ENCODE measurements at places on chromosomes 16 and 17. TPM values are rescaled to one million over a fixed set of nuclear protein-coding genes. Genes with fewer than 3 reads are reported as not detected.

- peak; percentile 56 for DNase-seq
Observed at GRCh38 chr17:27245230-27245696, 48.7 kb upstream of the WSB1 start.

The RNF222 gene
- not detected for total RNA-seq

DNA sequence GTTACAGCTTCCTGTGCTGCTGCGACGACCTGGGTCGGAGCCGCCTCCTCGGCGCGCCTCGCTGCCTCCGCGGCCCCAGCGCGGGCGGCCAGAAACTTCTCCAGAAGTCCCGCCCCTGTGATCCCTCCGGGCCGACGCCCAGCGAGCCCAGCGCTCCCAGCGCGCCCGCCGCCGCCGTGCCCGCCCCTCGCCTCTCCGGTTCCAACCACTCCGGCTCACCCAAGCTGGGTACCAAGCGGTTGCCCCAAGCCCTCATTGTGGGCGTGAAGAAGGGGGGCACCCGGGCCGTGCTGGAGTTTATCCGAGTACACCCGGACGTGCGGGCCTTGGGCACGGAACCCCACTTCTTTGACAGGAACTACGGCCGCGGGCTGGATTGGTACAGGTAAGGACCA, 746 bp downstream of the HS3ST2 start:
- DNase-seq = no peak

- DNase-seq = no peak
Observed at GRCh38 chr16:51144203-51144602, 6.9 kb downstream of the SALL1 start.

- no peak for DNase-seq
Observed at GRCh38 chr16:14289692-14290340, 218.7 kb downstream of the MRTFB start.

The PPP1R27 gene
- total RNA-seq = not detected

DNA sequence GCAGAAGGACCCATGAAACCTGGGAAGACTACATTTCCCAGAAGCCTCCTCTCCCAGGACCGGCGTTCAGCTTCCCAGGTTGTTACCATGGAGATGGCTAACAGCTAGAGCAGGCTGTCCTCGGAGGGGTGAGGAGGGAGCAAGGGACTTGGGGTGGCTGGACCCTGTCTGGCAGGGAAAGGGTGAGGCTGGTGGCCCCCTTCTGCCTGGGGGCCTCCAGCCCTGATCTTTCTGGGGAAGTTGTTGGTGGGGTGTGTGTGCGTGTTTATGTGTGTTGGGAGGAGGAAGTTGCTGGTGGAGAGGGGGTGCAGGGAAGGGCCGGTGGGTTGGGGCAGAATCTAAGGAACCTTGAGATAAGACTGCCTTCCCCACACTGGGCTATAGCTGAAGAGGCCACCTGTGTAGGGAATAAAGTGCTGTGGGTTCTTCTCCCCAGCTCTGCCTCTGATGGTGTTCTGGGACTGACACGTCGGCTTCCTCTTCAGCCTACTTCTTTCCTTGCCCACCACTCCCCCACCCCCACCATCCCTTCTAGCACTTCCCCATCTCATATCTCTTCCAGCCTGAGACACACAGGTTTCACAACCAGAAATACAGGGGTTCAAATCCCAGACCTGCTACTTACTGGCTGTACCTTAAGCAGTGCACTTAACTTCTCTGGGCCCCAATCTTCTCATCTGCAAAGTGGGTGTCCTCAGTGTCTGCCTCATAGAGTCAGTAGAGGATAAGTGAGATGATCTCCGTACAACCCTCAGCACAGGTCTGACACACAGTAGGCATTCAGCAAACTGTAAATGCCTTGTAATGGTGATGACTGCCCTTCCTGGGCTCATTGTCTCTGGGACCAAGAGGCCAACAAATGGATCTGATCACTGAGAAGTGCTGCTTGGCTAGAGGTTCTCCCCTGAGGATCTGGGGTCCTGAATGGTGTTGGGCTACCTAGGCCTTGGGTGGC, at the start of gene DRC7:
TSS of gene DRC7 (plus strand) at position 82 of the 955 bp plus-strand sequence. CDS start 3,144 bp downstream, outside the sequence.
- DNase-seq = peak; percentile 31

GRCh38 chr16:89982318-89982717, 33.8 kb downstream of the DEF8 start:
- no peak for DNase-seq

The GOSR1 gene
- 36.3 TPM for total RNA-seq

The GP1BA gene
- total RNA-seq = not detected

DNA sequence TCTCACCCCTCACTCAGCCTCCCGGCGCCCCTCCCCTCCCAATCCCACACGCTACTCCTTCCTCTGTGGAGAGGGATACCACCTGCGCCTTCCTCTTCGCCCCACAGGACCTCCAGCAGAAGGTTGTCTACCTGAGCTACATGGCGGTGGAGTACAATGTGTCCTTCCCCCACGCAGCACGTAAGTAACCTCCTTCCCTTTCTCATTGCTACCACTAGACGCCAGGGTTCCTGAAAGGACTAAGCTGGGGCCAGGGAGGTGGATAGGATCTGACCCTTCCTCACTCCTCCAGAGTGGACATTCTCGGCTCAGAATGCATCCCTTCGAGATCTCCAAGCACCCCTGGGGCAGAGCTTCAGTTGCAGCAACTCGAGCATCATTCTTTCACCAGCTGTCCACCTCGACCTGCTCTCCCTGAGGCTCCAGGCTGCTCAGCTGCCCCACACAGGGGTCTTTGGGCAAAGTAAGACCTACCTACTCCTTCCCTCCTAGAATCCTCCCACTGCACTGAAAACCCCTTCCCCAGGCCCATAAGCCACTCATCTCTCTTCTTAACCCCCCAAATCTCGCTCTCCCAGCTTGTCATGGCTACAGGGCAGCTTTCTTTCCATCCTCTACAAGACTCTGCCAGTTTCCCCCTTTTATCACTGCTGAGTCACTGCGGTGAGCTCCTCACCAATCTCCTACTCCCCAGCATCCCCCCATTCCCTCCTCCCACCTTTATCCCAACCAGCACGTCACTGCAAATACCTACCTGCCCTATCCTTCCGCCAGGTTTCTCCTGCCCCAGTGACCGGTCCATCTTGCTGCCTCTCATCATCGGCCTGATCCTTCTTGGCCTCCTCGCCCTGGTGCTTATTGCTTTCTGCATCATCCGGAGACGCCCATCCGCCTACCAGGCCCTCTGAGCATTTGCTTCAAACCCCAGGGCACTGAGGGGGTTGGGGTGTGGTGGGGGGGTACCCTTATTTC, 1.5 kb downstream of the CD68 start:
- no peak for DNase-seq

DNA sequence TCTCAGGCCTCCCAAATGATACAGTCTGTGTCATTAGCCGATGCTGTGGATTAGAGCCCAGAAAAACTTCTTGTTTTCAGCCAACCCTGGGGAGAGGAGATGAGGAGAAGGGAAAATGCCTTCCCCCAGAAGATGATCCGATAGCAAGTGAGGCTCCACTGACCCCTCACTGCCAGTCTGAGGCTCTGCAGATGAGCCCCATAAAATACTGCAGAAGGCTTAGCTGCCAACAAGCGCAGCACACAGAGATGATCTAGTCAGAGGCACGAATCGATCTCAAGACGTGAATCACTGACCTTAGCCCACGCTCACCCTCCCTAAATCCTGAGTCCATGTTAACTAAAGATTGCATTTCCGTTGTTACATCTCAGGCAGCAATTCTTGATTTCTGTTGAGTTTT, 31.5 kb downstream of the SALL1 start:
- DNase-seq = no peak

The GRAPL gene
- total RNA-seq = 6.3 TPM

DNA sequence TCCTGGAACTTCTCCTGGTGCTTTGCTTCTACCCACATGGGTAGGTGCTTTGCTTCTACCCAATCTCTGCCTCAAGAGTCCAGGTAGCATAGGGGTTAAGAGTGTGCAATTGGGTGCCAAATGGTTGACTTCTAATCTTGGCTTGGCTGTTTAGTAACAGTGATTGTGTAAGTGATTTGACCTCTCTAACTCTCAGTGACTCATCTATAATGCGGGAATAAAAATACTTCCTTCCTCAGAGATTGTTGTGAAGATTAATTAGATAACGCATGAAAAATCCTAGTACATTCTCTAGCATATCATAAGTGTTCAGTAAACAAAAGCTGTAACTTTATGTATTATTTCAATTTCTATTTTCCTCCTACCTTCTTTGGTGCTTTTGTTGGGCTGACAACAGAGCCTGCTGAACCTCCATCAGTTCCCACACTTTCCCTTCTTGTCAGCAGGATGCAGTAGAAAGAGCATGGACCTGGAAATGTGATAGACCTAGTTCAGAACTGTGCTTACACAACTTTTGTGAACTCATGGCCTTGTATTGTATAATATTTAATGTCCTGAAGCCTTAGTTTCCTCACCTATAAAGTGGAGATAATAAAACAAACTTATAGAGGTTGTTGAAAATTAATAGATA, 72.9 kb upstream of the SMIM36 start:
- no peak for DNase-seq

DNA sequence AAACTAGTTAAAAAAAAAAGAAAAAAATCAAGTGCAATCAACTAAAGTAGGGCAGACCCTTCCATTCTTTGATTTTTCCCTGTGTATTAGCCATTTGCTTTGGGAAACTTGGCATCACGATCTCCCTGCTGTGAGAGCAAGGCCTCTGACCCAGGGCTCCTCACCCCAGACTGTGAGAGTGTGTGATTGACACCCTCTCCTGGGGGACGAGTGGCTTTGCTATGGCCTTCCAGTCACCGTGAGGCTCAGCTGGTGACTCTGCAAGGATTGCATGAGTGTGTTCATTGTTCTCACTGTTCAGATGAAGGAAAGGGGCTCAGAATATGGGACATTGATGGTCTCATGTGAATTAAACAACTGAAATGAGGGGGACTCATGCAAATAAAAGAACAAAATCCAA, 69.0 kb upstream of the BCAR1 start:
- peak; percentile 62 for DNase-seq

- DNase-seq = peak; percentile 58
Observed at GRCh38 chr17:79951361-79952264, 84.1 kb downstream of the TBC1D16 start.

GRCh38 chr17:78421534-78422266, 43.3 kb downstream of the PGS1 start:
- peak; percentile 74 for DNase-seq

DNA sequence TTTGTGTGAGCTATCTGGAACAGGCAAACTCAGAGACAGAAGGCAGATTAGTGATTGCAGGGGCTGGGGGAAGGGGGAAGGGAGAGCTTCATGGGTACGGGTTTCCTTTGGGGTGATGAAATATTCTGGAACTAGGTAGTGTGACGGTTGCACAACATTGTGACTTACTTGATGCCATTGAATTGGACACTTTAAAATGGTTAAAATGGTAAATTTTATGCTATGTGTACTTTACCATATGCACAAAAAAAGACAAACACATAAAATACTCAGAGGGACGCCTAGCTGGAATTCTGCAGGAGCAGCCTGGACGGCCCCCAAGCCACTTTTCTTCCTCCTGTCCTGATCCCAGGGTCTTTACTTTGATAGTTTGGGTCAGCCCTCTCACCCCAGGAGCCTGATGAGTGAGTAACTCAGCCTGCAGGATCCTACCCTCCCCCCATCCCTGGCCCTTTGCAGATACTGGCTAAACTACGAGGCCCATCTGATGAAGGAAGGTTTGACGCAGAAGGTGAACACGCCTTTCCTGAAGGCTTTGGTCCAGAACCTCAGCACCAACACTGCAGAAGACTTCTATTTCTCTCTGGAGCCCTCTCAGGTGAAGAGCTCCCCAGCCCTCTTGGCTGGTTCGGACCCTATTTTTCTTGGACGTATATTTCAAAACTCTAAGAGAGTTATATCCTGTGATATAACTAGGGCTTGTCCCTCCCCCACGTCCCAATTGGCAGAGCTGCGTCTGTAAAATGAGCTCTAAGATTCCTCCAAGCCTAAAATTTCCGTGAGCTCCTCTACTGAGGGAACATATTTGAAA, 7.8 kb downstream of the ADGRG3 start:
- DNase-seq = no peak

The ZNF624 gene
- total RNA-seq = 5.5 TPM

GRCh38 chr16:89506113-89506504, 2.1 kb upstream of the SPG7 start:
- no peak for DNase-seq

- DNase-seq = no peak
Observed at GRCh38 chr17:75637551-75637950, 4.3 kb downstream of the SMIM5 start.

DNA sequence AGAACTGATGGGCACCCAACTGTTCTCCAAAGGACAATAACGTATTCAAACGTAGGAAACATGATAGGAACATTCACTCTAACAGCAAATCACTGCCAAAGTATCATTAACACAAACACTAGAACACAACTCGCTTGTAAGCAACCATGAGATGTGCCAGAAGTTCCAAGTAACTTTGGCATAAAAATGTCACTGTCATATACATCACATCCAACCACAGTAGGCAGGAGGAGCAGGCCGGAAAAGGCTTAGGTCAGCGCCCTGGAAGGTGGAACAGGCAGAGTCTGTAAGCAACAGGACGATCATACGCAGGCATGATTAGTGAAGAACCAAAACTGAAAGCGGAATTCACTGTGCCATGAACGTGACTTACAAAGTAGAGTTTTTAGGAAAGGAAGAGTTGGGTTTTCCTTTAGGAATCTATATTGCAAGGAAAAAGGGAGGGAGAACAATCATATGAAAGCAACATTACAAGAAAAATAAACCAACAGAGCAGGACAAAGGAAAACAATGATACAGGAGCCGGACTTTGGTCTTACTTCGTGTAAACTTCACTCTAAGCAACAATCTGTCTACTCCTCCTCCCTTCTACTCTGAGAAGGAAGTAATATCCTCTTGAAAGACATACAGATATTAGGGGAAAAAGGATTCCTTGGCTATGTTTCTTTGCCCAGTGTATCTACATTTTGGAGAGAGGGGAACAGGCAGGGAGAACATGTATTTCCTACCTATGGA, 52.3 kb downstream of the YWHAE start:
- no peak for DNase-seq

DNA sequence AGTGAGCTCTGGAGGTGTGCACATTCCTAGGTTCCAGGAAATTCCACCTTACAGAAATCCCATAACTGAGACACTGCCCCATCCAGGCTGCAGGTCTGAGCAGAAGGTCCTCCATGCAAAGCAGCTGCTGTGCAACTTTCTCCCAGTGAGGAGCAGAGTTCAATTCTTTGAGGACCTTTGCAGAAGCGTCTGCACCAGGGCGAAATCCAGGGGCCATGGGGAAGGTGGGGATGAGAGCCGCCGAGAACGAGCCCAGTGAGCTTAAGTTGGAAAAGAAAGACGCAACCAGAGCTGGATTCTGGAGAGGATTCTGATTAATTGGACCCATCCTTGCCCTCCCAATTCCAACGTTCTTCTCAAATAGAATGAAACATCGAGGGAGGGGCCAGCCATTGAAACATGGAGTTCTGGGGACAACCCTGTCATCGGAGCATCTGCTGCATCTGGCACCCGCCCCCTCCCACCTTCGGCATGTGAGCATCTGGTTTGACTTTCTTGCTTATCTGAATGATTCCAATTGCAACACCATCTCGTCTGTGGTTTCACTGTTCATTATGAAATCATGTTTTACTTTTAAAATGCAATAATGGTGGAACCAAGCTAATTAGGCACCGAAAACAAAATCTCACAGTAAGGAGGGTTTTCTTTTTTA, 190.6 kb upstream of the FOXF1 start:
- DNase-seq = no peak

The CCDC47 gene
- 69.4 TPM for total RNA-seq

Measured in thyroid gland (tissue), 4 donors.